ENCODE measurements at places on chromosomes 2 and 18.

DNA sequence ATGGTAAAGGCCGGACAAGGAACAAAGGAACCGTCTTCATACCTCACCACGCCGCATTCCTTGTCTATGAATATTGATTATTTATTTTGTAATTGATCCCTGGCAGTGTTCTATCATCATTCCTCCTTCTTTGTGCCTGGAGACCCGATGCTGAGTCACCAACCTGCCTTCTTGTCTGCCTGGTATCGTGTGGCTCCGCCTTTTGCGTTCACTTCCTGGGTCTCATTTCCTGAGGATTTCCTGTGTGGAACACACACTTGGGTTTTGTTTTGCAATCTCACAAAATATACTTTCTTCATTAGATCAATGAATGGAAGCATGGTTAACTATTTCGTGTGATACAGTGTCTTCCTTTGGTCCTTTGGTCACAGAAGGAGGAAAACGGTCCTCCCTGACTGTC is 95.5 kb upstream of the SNTG2 start:
- no peak for DNase-seq

DNA sequence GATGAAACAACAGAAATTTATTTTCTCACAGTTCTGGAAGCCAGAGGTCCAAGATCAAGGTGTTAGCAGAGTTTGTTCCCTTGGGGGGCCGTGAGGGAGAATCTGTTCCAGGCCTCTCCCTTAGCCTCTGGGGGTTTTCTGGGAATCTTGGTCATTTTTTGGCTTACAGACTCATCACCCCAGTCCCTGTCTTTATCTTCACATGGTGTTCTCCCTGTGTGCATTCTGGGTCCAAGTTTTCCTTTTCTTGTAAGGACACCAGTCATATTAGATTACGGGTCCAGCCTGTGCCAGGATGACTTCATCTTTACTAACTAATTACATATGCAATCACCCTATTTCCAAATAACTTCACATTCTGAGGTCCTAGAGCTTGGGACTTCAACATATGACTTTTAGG is 292.5 kb upstream of the TRIB2 start:
- DNase-seq, result no peak

DNA sequence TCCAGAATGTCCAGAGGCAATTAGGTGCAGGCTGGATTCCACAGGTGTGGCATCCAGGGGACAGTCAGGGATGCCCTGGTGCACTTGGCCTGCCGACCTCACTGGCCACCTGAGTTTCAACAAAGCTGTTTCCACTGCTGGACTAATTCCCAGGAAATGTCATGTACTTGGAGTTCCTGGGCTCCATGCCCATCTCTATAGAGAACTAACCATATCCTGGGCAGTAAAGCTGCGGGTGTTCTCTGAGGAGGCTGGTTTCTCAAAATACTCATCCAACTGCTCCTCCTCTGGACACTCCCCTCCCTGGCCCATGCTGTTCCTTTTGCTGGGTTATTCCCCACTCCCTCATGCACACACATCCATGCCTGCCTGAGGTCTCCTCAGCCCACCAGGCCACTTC is 161.9 kb upstream of the SKOR2 start:
- DNase-seq, result no peak

GRCh38 chr2:64915510-64915900 is 73.7 kb upstream of the SLC1A4 start:
- no peak for DNase-seq

DNA sequence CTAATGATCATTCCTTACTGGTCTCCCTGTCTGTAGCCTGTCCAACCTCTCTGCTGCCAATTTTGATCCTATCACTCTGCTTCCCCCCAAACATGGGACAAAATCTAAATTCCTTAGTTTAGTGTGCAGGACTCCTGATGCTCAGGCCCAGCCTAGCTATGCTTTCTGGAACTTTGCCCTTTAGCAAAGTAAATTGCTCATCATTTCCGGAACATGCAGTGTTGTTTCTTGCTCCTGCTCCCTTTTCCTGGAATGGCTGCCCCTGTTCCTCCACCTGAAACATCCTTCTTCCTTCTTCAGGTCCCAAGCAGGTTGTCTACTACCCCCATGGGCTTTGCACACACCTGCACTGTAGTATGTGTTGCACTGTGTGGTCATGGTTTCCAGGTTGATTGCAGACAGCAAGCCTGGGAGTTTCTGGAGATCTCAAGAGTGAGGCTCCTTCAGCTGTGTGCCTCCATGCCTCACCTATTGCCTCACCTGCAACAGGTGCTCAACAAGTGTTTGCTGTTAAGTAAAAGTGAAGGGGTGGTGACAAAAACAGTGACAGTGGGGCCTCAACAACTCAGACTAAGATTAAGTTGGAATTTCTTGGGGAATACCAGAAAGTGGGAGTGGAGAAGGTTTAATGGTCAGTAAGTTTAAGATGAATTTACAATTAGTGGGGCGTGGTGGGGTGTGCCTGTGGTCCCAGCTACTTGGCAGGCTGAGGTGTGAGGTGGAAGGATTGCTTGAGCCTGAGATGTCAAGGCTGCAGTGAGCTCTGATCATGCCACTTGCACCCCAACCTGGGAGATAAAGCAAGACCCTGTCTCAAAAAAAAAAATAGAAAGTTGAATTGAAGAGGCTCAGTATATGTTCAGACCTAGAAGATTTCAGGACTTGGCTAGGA is 120.0 kb downstream of the DNAH6 start:
- no peak for DNase-seq

- no peak for DNase-seq
Measured at GRCh38 chr2:55061523-55062344, 11.5 kb upstream of the RTN4 start.

GRCh38 chr2:128365217-128365905 is 46.7 kb upstream of the HS6ST1 start:
- DNase-seq, result no peak

DNA sequence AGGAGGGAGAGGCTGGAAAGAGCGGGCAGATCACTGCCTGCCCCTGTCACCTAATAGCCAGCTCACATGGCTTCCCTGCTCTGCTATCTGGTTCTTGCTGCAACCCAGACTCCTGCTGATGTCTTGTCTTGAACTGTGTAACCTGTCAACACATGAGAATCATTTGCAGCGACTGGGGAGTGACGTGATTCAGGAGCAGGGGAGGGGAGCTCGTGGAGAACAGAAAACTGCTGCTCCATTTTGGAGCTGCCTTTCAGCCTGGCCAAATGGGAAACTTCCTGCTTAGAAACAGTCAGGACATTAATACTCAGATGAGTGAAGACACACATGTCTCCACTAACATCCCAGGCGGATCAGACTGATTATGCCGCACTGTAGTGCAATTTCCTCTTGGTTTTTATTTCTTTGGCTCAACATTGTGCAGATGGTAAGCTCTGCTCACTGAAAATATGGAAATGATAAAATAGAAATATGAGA is 38.1 kb downstream of the RPL37A start:
- no peak for DNase-seq

DNA sequence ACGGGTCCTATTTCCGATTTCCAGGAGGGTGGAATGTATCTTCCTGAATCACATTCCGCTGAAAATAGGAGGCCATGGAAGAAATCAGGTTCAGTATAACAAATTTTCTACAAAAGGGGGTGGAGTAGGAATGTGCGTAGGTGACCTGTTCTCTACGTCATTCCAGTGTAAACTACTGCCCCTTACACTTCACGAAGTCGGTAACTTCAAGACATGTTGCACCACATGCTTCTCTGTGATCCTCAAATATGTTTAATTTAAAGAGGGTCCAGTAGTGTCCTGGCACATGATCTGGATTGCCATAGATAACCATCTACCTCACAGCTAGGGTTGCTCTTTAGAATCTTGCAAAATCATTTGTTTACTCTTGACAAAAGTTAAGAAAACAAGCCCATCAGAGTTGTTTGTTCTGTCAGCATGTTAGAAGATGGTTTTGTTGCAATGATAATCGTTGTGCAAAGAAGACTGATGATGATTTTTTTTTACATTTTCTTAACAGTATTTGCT is 7.5 kb upstream of the CPS1 start:
- DNase-seq, result no peak

DNA sequence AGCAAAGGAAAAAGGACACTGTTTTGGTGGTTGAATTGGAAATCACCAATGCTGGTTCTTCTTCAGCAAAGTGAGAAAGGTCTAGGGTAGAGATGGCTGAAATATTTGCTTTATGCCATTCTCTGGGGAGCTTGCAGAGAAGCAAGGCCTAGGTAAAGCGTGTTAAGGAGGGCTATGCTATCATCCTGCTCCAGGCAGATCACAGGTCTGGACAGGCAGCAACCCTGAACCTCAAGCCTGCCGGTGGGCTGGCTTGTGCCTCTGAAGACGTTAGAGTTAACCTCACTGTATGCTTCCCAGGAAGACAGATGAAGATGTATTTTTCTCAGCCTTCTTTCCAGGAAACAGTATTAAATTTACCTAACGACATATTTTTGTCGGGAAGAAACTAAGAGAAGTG is 138.5 kb upstream of the LYPD6 start:
- DNase-seq, result no peak

- DNase-seq, result no peak
Measured at GRCh38 chr18:57025540-57025939, 121.3 kb upstream of the BOD1L2 start.

- DNase-seq, result no peak
Measured at GRCh38 chr2:100778637-100779450, 41.1 kb upstream of the NPAS2 start.

DNA sequence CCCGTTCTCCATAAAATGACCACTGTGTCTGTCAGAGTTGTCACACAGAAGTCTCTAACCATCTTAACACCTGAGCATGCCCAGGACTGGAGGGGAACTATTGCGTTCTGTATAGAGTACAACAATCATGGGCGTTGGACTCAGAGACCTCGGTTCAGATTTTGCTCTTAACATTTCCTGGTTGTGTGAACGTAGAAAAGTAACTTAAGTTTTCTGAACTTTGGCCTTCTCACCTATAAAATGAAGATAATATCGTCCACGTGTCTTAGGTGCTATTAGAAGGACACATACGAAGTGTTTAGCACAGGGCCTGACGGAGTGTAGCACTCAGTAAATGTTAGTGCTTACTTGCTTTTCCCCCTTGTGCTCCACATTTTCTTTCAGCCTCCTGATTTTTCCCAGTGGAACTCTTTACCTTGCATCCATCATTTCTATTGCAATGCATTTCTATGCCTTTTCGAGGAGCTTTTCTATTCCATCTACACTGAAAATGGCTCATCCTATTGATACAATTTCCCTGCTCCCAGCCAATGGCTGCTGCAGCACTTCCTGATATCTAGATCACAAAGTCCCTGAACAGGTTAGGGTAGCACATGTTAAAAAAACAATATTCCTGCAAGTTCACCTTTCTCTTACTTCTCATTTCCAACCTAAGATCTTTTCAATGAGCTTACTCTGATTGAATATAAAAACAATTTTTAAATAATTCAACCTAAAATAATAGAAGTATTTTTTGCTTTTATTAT is 22.7 kb downstream of the DPP10 start:
- DNase-seq, result no peak

GRCh38 chr2:240449764-240450531 is 14.5 kb downstream of the GPC1 start:
- no peak for DNase-seq

GRCh38 chr2:212005085-212005671 is 533.4 kb downstream of the ERBB4 start:
- DNase-seq, result no peak

- DNase-seq, result no peak
Measured at GRCh38 chr18:28086670-28087552, 90.0 kb downstream of the CDH2 start.

GRCh38 chr2:269356-270030 is 4.7 kb downstream of the ACP1 start:
- DNase-seq, result no peak

DNA sequence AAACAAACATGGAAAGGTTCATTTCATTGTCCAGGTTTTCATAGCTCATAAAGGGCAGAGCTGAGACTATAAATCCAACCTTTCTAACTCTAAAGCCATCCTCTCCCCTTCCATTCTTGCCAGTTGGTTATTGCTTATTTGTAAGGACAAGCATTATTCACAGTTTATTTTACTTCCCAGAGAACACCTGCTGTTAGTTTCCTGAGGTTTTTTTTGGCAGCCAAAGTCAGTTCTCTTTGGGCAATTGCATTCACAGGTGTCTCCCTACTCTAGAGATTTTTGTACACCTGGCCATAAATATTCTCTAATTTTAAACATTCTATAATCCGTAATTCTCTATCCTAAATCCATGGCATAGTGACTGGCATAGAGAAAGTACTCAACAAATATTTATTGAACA is 87.3 kb upstream of the SPHKAP start:
- DNase-seq, result no peak

- DNase-seq, result no peak
Measured at GRCh38 chr2:84991404-84992160, 20.6 kb downstream of the KCMF1 start.

- DNase-seq, result no peak
Measured at GRCh38 chr2:96308248-96308647, 2.9 kb upstream of the SNRNP200 start.

- no peak for DNase-seq
Measured at GRCh38 chr2:190867212-190867611, 13.4 kb upstream of the GLS start.

DNA sequence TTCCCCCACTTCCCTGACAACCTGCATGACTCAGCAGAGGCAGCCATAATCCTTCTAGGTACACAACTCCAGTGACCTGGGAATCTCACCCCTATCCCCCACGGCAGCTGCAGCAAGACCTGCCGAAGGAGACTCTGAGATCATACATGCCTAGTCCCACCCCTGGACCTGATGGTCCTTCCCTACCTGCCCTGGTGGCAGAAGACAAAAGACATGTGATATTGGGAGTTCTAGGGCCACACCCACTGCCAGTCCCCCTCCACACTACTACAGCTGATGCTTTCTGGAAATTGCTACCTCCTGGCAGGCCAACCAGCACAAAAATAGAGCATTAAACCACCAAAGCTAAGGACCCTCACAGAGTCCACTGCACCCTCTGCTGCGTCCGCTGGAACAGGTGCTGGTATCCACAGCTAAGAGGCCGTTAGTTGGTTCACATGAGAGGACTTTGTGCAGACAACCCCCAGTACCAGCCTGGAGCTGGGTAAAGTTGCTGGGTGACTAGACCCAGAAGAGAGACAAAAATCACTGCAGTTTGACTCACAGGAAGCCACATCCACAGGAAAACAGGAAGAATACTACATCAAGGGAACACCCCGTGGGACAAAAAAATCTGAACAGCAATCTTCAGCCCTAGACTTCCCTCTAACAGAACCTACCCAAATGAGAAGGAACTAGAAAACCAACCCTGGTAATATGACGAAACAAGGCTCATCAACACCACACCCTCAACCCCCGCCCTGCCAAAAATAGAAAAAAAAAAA is 12.5 kb downstream of the MARCO start:
- DNase-seq, result no peak
